SHP77 (cell line): ENCODE measurements at places on chromosomes 11 and 22.
A peak's percentile ranks its signal among the peaks of the same experiment; 100 is the strongest.

GRCh38 chr22:41576877-41577276 lies 12.8 kb downstream of the PMM1 start:
- DNase-seq, result peak; percentile 62

- DNase-seq, result no peak
These were observed 4.7 kb downstream of the SHANK2 start for GRCh38 chr11:71247551-71248250.

- DNase-seq, result no peak
These were observed 42.9 kb downstream of the MRTFA start for GRCh38 chr22:40593460-40594273.

- no peak for DNase-seq
These were observed 22.2 kb downstream of the RRAS2 start for GRCh38 chr11:14336507-14337503.

DNA sequence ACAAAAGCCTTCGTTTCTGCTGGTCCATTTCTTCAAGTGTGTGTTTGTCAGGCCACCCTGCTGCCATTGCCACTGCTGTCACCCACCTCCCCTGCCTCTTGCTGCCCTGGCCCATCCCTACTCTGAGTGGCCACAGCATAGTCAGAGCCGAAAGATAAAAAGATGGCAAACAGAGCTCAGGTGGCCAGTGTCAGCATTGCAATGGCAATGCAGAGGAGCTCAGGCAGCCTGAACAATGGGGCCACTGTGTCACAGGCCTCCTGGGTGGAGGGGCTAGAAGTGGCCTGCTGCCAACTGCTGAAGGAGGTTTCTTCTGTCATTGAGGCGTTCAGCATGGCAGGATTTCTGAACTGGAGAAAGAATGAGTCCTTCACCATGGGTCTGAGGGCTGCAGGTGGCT lies 137.1 kb downstream of the CSNK2A3 start:
- DNase-seq, result no peak
